Testis (tissue), 5 donors: ENCODE measurements at places on chromosomes 13 and 19. TPM values are rescaled to one million over a fixed set of nuclear protein-coding genes. Genes with fewer than 3 reads are reported as not detected.

TSKS gene
- total RNA-seq: 65.3 TPM

RGL3 gene
- total RNA-seq: 3.6 TPM

CEACAM8 gene
- not detected for total RNA-seq

HPN gene
- 1.7 TPM for total RNA-seq

DKKL1 gene
- 145 TPM for total RNA-seq

DNA sequence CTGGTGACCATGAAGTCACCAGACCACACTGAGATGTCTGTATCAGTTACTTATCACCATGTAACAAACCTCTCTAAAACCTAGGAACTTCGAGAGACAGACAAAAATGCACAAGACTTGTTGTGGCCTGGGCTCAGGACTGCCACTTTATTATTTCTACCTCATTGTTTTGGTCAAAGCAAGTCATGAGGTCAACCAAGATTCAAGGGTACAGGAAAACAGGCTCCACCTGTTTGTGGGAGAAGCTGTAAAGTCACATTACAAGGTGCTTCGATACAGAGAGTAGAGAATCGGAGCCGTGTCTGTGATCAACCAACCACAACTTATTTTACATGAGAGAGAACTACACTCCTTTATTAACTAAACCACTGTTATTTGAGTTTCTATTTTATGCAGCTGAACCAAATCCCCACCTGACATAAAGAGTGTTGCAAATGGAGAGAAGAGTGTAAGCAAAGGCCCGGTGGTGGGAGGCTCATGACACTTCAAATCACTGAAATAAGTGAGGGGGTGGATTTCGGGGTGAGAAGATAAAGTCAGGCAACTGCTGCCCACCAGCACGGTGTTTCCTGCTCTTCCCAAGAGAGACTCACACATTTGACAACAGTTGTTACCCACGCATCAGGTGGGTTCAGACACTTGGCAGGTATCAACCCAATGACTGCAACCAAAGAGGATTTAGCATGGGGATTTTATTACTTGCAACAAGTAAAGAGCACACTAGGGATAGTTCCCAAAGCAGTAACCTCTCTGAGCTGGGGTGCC, 39.0 kb upstream of the IGSF23 start:
- DNase-seq: no peak

- DNase-seq: no peak
Measured at GRCh38 chr19:29622166-29623070, 16.3 kb downstream of the POP4 start.

- DNase-seq: no peak
Measured at GRCh38 chr13:47955836-47956235, 45.2 kb downstream of the SUCLA2 start.

DNA sequence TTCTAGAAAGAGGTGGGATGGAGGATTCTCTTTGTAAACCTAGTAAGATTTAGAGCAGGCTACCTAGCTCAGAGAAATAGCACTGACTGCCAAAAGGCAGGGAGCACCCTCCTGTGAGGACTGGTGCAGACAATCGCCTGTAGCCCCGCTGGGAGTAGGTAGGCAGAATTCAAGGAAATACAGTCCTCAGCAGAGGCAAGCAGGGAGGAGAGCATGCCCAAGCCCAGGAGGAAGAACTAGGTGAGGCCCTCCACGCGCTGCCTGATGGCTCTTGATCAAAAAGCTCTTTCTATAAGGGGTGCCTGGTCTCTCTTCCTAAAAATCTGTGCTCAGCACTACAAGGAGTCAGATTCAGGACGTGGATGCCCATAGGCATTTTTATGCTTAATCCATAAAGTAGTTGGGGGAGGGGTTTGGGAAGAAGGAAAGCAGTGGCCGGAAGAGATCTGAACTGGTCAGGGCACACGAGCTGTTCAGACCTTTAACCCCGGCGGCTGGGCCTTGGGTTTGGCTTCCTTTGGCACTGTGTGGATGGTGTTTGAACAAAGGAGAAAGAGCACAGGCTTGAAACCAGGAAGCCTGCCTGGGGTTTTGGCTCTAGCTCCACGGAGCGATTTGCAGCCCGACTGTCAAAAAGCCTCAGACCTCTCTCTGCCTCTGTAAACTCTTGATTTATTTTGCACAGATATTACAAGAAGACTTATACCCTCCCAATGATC, 320.6 kb downstream of the FOXO1 start:
- no peak for DNase-seq

GRCh38 chr13:98089246-98089645, 53.6 kb upstream of the FARP1 start:
- DNase-seq: no peak

GRCh38 chr13:65034266-65034665, 2195.9 kb downstream of the PCDH9 start:
- peak; percentile 21 for DNase-seq

DNA sequence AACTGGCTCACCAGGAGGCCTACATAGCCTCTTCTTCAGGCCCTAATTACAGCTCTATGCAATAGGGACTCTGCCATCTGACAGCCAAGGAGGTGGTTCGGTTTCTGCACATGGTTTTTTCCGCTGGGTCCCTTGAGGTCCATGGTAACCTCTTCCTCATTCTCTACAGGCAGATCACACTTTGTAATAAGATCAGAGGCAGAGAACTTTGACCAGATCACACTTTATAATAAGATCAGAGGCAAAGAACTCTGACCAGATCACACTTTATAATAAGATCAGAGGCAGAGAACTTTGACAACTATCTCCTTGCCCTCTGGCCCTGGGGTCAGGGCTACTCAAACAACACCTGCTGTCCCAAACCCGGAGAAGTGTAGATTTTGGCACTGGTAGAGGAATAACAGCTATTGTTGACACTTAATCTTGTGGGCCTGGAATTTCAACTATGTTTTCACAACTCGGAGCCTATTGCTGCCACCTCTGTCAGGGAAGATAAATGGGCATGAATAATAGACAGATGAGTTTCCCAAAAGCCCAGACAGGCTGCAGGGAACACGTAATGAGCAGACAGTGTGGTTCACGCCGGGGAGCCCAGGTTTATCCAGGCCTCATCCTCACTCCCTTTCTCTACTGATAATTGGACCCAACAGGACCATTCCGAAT, 246.1 kb downstream of the UQCRFS1 start:
- DNase-seq: no peak

GRCh38 chr13:110589793-110590390, 25.5 kb upstream of the NAXD start:
- DNase-seq: no peak

DNA sequence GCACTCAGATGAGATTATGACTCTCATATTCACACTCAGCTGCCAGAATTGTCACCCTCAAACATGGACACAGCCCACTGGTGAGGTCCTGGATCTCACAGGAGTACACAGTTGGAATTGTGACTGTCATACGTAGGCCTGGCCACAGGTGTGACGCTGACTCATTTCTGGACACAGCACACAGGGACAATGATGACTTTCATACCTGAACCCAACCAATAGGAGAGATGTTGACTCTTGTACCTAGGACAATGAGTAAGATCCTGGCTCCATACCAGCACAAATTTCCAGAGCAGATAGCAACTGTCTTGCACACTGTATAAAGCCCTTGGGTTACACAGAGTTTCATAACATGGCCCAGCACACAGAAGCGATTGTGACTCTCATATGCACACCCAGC, 46.4 kb downstream of the ZNF85 start:
- DNase-seq: no peak

GRCh38 chr13:32585550-32586079, 637 bp upstream of the PDS5B start:
- DNase-seq: no peak

DNA sequence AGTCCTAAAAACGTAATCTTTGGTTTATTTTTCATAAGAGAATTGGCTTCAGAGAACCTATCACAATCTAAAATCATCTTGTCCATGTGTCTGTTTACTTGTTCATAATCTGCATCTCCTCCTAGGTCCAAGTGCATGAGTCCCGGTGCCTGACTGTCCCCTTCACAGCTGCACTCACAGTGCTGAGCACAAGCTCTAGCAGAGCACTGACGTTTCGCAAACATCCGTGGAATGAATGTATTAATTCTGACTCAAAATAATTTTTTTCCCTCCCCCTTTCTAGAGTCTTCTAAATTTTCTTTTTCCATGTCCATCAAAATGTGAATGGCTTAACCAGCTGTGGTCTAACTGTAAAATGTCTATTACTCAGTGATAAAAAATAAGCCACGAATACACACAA, 245.5 kb upstream of the TSHZ3 start:
- no peak for DNase-seq

DNA sequence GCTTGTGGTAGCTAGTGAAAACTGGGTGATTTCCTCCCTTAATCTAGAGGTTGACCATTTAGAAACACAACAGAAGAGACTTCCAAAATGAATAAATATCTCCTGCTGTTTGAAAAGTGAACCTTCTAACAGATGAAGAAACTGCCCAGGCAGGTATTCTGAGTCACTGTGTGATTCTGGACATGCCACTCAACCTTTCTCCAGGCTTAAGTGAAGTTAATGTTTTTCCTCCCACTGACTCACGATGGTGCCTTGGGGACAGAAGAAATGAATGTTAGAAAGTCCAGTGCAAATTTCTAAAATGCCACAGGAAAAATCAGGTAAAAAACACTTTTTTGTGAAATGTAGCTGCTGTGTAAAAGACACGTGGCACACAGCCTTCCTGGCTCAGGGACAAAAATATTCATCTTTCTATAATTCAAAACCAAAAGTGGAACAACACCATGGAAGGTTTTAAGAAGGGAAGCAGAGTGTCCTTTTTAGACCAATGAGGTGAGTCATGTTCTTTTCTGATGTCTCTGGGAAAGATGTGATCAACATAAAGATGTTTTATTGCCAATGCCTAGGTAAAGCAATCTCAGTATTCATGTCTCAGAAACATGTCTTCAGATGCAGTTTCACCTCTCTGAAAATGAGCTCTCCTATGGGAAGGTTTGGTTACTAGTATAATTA, 9.1 kb downstream of the UBE2L5 start:
- DNase-seq: no peak

- peak; percentile 41 for DNase-seq
Measured at GRCh38 chr19:31356587-31357314, 7.5 kb upstream of the TSHZ3 start.

DNA sequence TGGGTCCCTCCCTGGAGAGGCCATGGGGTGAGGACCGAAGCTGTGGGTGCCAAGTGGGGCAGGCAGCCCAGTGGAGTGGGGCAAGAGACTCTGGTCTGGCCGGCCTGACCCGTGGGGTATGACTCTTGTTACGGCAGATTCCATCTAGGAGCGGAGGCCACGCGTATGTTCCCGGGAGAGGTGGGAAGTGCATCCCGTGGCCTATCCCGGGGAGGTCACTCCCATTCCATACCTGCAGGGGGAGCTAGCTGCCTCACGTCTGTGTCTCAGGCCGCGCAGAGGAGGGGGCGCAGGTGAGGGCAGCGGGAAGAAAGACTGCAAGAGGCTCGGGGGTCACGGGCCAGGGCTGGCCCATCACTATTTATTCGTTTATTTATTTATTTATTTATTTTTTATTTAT, 4.9 kb downstream of the CSNK1G2 start:
- DNase-seq: peak; percentile 58
